ENCODE measurements at places on chromosomes 2 and 18. TPM values are rescaled to one million over a fixed set of nuclear protein-coding genes. Genes with fewer than 3 reads are reported as not detected.

Gene HADHB
- total RNA-seq, result 102 TPM

Gene LRRTM1
- total RNA-seq, result 0.25 TPM

- H3K36me3 ChIP-seq, result no peaks in the 10 kb centered on the region
- DNase-seq, result no peak
- no peaks in the 10 kb centered on the region for H3K27me3 ChIP-seq
- no peak overlapping the region for H3K4me3 ChIP-seq
- H3K4me1 ChIP-seq, result no peaks in the 10 kb centered on the region
- no peak overlapping the region for H3K27ac ChIP-seq
Observed at GRCh38 chr2:3324404-3325281, 53.0 kb downstream of the EIPR1 start.

Gene SRD5A2
- total RNA-seq, result not detected
